Kidney (tissue), 22 donors: ENCODE measurements at places on chromosomes 3 and 15. TPM values are rescaled to one million over a fixed set of nuclear protein-coding genes. Genes with fewer than 3 reads are reported as not detected.

GRCh38 chr3:143885780-143886427 is 37.6 kb upstream of the SLC9A9 start:
- no peak overlapping the region for H3K27ac ChIP-seq
- no peak overlapping the region for H3K4me3 ChIP-seq
- H3K36me3 ChIP-seq: no peaks in the 10 kb centered on the region
- peak; percentile 52 for DNase-seq

Gene OR5H14
- not detected for polyA plus RNA-seq

DNA sequence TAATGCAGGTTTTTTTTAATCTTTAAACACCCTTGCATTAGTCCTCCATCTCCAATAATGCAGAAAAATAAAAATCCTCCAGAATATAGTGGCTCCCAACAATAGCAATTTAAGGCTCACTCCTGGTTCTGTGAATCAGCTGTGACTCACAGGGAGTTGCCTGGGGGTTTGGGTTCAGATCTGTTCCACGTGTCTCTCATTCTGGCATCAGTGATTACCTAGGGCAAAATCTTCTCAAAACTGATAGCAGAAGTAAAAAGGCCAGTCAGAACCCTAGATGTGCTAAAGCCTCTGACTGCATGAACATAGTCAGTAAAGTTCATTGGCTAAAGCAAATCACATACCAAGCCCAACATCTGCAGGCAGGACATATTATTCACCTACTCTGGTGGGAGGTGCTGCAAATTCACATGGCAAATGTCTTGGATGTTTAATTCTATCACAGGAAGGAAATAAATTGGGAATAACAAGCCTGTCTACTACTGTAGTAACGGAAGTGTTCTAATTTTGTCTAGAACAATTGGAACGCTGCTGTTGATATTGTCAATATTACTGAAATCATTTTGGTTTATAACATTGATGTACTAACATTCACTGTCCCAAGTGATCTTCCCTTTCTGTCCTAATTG is 364.1 kb upstream of the CNTN4 start:
- DNase-seq: no peak
- H3K4me1 ChIP-seq: no peaks in the 10 kb centered on the region
- no peak overlapping the region for H3K4me3 ChIP-seq
- no peaks in the 10 kb centered on the region for H3K36me3 ChIP-seq
- H3K27me3 ChIP-seq: no peaks in the 10 kb centered on the region

- no peaks in the 10 kb centered on the region for H3K4me1 ChIP-seq
- no peak for DNase-seq
- no peak overlapping the region for H3K27ac ChIP-seq
- H3K4me3 ChIP-seq: no peak overlapping the region
Observed at GRCh38 chr3:126955004-126955790, 27.7 kb upstream of the PLXNA1 start.

GRCh38 chr15:74429781-74430400 is 3.9 kb downstream of the SEMA7A start:
- no peak overlapping the region for H3K4me3 ChIP-seq
- H3K27me3 ChIP-seq: no peaks in the 10 kb centered on the region
- H3K36me3 ChIP-seq: no peaks in the 10 kb centered on the region
- H3K27ac ChIP-seq: no peak overlapping the region
- peaks cover 4% of the 10 kb centered on the region for H3K4me1 ChIP-seq

- no peaks in the 10 kb centered on the region for H3K27me3 ChIP-seq
- H3K4me1 ChIP-seq: peaks cover 3% of the 10 kb centered on the region
- H3K27ac ChIP-seq: no peak overlapping the region
- no peak overlapping the region for H3K4me3 ChIP-seq
- DNase-seq: no peak
Observed at GRCh38 chr3:152253514-152253913, 15.2 kb upstream of the MBNL1 start.

DNA sequence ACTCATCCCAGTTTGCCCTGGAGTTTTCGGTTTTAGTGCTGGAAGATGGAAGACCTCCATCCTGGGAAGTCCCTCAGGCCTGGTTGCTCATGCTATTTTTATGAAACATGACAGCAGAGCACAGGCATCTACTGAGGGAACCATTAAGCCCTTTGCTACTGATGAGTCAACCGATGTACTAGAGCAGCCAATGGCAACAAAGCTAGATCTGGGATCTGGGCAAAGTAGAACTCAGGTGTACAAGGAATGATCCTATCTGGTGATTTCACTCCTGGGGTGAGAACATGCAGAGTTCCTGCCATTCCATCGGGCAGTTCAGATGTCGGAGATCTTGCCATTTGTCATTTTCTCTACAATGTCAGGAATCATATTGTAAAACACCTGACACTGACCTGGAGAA is 166.2 kb upstream of the NSMCE3 start:
- DNase-seq: no peak
- no peaks in the 10 kb centered on the region for H3K36me3 ChIP-seq
- no peaks in the 10 kb centered on the region for H3K4me1 ChIP-seq
- H3K27me3 ChIP-seq: no peaks in the 10 kb centered on the region
- no peak overlapping the region for H3K4me3 ChIP-seq

DNA sequence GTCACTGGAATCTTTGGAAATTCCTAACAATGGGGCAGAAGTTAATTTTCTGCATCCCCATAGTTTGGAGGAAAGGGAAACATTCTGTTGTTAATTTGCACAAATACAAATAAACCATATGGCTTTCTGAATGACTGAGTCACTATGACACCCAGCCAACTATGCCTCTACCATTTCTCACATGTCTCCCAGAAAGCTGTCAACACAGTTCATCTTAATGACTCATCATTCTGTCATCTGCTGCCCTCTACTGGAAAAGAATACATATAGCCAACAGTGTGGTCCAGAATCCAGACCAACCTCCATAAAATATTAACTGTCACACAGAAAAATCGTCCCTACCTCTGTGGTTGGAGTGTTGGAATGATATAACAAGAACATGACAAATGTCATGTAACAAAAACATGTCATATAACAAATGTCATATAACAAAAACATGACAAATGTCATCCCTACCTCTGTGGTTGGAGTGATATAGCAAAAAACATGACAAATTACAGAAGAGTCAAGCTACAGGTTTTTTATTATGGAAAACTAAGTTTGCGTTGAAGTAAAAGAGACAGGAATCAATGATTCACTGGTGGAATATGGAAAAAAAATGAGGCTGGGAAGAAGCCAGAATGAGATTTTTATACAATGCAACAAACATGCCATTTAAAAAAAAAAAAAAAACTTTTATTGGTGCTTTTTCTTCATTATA is 47.7 kb upstream of the GYG1 start:
- no peak overlapping the region for H3K27ac ChIP-seq
- no peaks in the 10 kb centered on the region for H3K4me1 ChIP-seq
- no peaks in the 10 kb centered on the region for H3K36me3 ChIP-seq

- H3K27ac ChIP-seq: peak overlapping the region; percentile 98
- H3K4me1 ChIP-seq: peaks cover 3% of the 10 kb centered on the region
- no peaks in the 10 kb centered on the region for H3K36me3 ChIP-seq
- peak; percentile 48 for DNase-seq
- H3K4me3 ChIP-seq: peak overlapping the region; percentile 1
Observed at GRCh38 chr3:33115024-33115768, 1.4 kb downstream of the CRTAP start.

DNA sequence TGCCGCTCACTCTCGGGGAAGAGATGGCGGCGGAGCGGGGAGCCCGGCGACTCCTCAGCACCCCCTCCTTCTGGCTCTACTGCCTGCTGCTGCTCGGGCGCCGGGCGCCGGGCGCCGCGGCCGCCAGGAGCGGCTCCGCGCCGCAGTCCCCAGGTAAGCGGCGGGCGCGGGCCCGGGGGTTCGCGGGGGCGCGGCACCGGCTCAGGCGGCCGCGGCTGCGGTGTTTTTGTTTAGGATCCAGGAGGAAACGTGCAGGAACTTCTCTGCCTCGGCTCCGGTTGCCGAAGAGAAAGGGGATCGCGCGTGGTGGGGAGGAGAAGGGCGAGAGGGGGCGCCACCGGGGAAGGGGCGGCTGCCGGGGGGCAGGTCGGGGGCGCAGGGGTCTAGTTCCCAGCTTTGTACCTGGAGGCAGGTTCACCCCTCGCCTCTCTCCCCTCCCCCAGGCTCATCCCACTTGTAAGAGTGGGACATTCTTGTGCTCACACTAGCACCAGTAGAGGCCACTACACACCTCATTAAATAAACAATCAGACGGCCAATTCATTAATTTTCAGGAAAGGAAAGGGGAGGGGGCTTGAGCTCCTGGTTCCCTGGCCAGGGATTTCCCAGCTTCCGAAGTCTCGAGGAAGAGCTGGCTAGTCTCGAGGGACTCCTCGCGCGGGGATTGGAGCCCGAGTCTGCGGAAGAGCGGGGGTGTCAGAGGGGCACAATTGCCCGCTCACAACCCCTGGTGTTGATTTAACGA is 562 bp downstream of the NEO1 start:
- no peaks in the 10 kb centered on the region for H3K27me3 ChIP-seq
- H3K27ac ChIP-seq: peak overlapping the region; percentile 67
- peak overlapping the region; percentile 72 for H3K4me3 ChIP-seq
- no peaks in the 10 kb centered on the region for H3K36me3 ChIP-seq
- H3K4me1 ChIP-seq: no peaks in the 10 kb centered on the region
- peak; percentile 91 for DNase-seq

DNA sequence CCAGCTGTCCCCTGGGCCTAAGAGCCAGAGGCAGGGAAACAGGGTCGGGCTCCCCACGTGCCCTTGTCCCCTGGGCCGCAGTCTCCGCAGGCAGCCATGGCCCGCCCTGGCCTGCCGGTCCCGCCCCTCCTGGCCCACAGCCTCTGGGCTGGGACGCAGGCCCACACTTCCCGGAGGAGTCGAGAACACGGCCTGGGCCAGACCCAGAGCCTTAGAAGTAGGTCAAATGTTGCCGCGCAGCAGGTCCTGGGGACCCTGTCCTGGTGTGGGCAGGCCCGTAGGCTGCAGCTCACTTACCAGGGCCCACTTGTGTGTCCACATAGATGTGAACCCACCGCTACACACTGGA is 4.3 kb upstream of the MYL3 start:
- peaks cover 54% of the 10 kb centered on the region for H3K4me1 ChIP-seq
- no peak overlapping the region for H3K4me3 ChIP-seq
- H3K27ac ChIP-seq: peak overlapping the region; percentile 66
- DNase-seq: peak; percentile 72

GRCh38 chr3:184156522-184156955 is 1.4 kb downstream of the DVL3 start:
- H3K4me1 ChIP-seq: no peaks in the 10 kb centered on the region
- peak; percentile 91 for DNase-seq
- peak overlapping the region; percentile 82 for H3K27ac ChIP-seq
- H3K36me3 ChIP-seq: no peaks in the 10 kb centered on the region
- H3K27me3 ChIP-seq: no peaks in the 10 kb centered on the region

Gene DLG1
- polyA plus RNA-seq: 19.4 TPM

DNA sequence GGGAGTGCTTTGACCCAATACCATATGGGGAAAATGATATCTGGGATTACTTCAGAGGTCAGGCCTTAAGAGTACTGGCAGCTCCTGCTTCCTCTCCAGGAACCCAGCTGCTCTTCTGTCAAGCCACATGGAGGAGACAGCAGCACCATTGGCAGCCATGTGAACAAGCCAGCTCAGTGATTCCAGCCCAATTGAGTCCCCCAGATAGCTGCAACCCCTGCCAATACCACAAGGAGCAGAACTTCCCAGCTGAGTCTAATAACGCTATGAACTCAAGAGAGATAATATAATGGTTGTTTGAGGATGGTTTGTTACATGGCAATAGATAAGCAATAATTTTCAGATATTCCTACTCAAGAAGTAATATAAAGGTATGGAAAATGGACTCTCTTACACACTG is 126.8 kb upstream of the CPNE4 start:
- no peak overlapping the region for H3K4me3 ChIP-seq
- DNase-seq: no peak
- no peaks in the 10 kb centered on the region for H3K36me3 ChIP-seq
- no peaks in the 10 kb centered on the region for H3K27me3 ChIP-seq
- H3K4me1 ChIP-seq: no peaks in the 10 kb centered on the region
- no peak overlapping the region for H3K27ac ChIP-seq

DNA sequence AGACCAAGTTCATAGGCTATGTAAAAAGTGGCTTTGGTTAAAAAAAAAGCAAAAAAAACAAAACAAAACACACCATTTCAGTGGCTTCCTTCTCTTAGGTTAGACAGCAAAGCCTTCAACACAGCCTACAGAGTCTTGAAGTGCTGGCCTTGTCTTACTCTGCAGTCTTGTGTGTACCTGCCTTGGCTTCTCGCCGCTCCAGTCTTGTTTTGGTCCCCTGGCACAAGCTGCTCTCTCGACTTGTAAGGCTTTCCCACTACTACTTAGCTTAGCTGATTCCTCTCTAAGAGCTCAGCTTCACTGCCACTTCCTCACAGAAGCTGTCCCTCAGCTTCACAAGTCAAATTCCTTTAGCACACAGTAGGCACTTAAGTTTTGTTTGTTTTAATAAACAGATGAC is 63.0 kb downstream of the ST3GAL6 start:
- H3K4me3 ChIP-seq: no peak overlapping the region
- H3K4me1 ChIP-seq: no peaks in the 10 kb centered on the region
- H3K27ac ChIP-seq: no peak overlapping the region
- no peaks in the 10 kb centered on the region for H3K36me3 ChIP-seq

Gene RCCD1
- 11.6 TPM for polyA plus RNA-seq

DNA sequence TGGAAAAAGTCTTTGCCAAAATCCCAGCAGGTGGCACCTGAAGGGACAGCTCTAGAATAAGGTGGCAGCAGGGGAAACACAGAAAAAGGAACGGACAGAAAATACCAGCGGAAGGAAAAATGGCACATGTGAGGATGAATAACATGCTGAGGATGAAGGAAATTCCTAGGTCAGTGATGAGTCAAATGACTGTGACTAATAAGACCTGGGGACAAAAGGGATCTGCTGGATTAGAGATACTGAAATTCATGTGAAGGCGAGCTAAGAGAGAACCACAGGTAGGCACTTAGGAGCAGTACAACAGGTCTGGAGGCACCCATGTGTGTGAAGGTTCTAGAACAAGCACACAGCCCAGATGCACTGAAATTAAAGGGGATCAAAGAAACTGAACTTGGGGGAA is 482.5 kb downstream of the FOXP1 start:
- no peak for DNase-seq
- no peaks in the 10 kb centered on the region for H3K4me1 ChIP-seq
- no peak overlapping the region for H3K27ac ChIP-seq
- no peak overlapping the region for H3K4me3 ChIP-seq

Gene MKRN2OS
- polyA plus RNA-seq: not detected

GRCh38 chr3:94548581-94549316 is 485.9 kb downstream of the NSUN3 start:
- no peak for DNase-seq
- no peak overlapping the region for H3K27ac ChIP-seq
- no peaks in the 10 kb centered on the region for H3K4me1 ChIP-seq
- H3K4me3 ChIP-seq: no peak overlapping the region

DNA sequence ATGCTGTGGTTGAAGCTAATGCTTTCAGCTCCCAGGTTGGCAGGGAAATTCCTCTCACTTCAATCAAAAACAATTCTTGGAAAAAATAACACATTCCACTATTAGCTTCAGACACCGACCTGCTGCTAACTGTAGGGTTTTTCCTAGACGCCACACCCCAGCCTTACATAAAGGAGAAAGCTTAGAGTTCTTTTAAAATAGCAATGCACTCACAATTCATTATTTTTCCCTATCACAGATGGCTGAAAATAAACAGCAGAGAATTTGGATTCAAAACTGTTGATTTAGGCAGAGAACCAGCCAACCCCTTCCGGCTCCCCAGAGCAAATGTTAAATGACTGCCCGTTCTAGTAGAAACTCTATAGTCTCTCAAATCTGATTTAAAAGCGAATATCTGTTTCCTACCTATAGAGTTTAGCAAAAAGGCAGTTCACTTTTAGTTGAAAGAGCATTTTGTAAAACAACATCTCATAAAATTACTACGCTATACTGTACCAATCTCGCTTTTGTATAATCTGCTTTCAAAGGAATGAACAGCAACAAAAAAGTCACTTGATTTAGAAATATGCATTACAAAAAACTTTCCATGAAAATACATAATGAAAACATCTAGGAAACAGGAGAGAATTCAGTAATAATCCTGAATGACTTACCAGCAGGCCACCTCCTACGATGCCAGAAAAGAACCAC is 586 bp downstream of the TM4SF1 start:
- peak overlapping the region; percentile 89 for H3K27ac ChIP-seq
- H3K27me3 ChIP-seq: no peaks in the 10 kb centered on the region
- no peaks in the 10 kb centered on the region for H3K4me1 ChIP-seq
- H3K4me3 ChIP-seq: peak overlapping the region; percentile 51
- DNase-seq: peak; percentile 42
